Activated CD4-positive, alpha-beta memory T cell treated with anti-CD3 and anti-CD28 coated beads, Interleukin-2, amount 10 ng/mL, durations not matched to agents 7 days and 5 days (primary cell): ENCODE measurements at places on chromosomes 13 and 19. TPM values are rescaled to one million over a fixed set of nuclear protein-coding genes. Genes with fewer than 3 reads are reported as not detected.

The NRTN gene
- total RNA-seq, result 0.43 TPM

The HCN2 gene
- total RNA-seq, result 3.1 TPM

DNA sequence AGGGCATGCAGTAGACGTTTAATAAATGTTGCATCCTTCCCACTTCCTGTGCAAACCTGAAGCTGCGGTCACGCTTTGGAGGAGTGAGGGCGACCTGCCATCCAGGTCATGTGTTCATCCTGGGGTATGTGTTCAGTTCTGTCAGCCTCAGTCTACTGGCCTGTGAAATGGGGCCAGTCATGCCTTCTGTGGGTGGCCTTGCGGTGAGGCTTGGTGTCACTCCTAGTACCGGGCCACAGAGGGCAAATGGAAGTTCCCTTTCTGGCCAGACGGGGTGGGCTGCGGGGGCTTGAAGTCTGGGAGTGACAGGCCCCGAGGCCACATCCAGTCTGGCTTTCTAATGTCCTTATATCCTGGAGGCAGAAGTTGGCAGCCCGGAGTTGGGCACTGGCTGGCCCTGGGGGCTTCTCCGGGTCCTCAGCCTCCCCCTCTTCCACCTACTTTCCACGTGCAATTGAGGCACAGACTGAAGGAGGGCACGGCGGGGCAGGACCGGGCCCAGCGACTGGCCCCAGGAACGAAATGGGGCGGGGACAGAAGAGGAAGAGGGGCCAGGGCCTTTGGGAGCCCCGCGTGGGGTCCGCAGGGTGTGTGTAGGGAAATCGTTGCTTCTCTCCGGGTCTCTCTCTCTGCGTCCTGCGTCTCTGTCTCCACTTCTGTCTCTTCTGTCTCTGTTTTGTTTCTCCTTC is 11.1 kb downstream of the PDE4A start:
- peak; percentile 69 for DNase-seq

DNA sequence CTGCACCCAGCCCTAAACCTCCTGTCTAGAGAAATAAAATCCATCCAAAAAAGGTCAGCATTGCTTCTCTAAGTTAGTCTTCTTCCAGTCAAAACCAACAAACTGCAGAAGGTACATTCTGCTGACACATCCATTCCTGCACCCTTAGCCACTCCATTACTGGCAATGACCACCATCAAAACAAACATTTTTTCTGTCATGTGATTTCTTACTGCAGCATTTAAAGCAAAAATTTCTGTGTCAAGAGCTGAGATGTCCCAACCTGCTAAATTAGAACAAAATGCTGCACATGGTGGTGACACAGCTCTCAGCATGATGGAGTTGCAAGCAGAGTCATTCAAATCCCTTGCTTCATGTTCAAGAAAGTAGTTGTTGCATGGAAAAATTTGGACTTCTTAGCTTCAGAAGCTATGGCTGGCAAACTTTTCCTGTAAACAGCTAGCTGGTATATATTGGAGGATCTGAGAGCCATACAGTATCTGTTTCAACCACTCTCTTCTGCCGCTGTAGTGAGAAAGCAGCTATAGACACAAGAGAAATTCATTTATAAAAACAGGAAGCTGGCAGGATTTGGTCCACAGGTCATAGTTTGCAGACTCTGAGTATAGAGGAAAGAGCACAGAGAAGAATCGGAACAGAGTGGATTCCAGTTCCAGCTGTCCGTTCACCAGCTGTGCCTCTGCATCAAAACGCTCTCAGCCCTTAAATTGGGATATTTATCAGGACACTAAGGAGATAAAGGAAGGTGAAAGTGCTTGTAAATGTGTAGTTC is 17.4 kb downstream of the RUBCNL start:
- DNase-seq, result no peak

GRCh38 chr13:64725492-64725891 is 2504.6 kb downstream of the PCDH9 start:
- no peak for DNase-seq

DNA sequence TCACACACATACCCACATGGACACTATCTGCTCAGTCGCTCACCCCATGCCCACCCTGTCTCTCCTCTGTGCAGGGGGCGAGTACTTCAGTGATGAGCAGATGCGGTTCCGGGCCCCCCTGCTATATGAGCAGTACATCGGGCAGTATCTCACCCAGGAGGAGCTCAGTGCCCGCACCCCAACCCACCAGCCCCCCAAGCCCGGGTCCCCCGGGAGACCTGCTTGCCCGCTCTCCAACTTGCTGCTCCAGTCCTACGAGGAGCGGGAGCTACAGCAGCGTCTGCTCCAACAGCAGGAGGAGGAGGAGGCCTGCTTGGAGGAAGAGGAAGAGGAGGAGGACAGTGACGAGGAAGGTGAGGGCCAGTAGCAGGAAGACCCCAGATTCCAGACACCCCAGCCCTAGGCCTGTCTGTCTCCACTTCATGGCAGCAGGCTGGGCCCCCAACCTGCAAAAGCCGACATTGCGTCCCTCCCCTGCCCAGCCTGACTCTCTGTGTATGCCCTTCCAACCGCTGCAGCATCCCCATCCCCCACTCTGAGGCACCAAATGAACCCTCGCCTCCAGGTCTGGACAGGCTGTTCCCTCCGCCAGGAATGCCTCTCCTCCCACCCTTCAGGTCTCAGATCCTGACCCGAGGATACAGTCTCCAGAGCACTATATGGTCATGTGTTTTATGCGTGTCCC is 9.7 kb downstream of the CCDC97 start:
- DNase-seq, result no peak

GRCh38 chr19:42443944-42444398 is 1.2 kb upstream of the CXCL17 start:
- DNase-seq, result no peak

DNA sequence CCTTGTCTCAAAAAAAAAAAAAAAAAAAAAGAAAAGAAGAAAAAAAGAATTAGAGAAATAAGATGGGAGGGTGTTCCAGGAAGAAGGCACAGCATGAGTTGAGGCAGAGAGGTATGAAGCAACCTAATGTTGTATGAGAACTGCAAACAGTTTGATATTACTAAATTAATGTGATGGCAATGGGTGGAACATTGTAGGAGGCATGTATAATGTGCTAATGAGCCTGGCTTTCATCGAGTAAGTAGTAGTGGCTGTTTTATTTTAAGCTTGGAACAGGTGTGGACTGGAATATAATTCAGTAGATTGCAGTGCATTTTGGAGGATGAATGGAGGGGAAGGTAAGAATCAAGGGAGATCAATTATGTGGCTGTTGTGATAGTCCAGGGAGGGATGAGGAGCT is 156.1 kb downstream of the MTUS2 start:
- DNase-seq, result no peak

DNA sequence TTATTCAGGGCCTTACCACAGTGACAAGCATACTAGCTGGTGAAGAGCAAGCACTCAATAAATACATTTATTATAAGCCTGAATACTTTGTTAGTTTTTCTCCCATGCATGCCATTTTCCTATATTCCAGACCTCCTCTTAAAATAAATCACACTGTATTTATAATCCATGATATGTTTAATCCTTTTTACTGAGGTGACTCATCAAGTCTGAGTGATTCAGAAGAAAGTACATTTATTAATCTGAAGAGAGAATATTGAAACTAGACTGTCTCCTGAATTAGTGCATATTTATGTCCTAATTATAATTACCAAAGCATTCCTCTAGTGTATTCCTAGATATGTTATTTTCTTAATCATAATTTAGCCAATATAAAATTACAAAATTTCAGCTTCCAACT is 323.3 kb downstream of the NALCN start:
- no peak for DNase-seq

DNA sequence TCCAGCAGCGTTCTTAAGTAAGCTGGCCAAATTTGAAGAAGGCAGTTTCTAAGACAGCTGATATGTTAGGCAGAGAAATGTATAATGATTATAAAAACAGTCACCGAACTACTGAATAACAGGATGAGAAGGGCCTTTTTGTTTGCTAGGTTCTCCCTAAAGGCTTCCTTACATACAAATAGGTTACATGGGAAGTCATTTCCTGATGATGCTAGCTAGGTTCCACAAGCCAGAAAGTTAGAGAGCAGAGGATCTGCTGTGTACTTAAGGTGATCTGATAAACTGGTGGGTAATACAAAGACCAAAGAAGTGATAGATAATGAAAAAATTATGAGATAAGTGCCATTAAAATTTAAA is 139.7 kb downstream of the VWA8 start:
- DNase-seq, result no peak

DNA sequence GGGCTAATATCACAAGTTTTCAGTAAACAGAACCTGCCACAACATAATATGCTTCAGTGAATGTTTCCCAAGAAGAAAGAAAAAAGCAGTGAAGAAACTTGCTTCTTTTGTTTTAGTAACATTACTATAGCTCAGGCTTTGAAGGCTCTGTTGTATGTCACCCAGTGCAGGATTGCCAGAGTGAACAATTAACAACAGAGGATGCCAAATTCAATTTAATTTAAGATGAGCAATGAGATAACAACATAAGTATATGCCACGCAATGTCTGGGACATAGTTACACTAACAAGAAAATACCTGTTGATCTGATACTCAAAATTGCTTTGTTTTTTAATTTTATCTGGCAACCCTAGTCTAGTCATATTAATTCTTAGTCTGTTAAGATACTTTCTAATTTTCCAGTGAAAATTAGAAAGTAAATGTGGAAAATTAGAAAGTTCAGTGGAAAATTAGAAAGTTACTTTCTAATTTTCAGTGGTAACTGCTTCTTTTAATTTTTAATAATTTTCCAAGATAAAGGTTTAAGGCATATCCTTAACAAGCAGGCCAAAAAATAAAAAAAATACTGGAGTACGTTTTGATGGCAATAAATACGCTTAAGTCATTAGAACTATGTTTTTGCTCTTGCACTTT is 336.3 kb downstream of the SLITRK6 start:
- DNase-seq, result no peak

DNA sequence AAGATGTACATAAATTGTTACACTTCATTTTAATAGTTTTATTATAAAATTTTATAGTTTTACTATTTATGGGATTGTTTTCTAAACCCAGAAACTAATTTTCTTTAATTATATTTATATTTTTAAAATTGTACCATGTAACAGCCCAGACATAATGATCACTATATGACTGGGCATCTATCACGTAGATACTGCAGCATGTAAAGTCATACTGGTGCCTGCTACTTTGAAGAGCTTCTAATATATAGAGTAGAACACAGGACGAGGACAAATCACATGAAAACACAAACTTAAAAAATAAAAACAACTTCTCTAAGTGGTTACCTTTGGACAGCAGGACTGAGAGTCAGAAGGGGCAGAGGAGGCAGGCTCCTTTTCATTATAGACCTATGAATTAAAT is 5.3 kb downstream of the ELF1 start:
- DNase-seq, result no peak
